ENCODE measurements at places on chromosomes 11 and 22. TPM values are rescaled to one million over a fixed set of nuclear protein-coding genes. Genes with fewer than 3 reads are reported as not detected.

Gene SYT12
- not detected for total RNA-seq

Gene RPS6KA4
- 46.0 TPM for total RNA-seq

Gene CCDC73
- total RNA-seq: not detected

Gene OR52I2
- total RNA-seq: not detected

Gene P4HA3
- not detected for total RNA-seq

Gene PRG3
- not detected for total RNA-seq

Gene RAB36
- not detected for total RNA-seq

Gene RAC2
- total RNA-seq: 592 TPM

Gene RIBC2
- total RNA-seq: 12.6 TPM

Gene PEX26
- total RNA-seq: 54.4 TPM

Gene ART1
- not detected for total RNA-seq

Gene TSPO
- total RNA-seq: 121 TPM

Gene NCAM1
- not detected for total RNA-seq

Gene INPP5J
- not detected for total RNA-seq

Gene MIAT
- 37.9 TPM for total RNA-seq

Gene ESAM
- 0.52 TPM for total RNA-seq

Gene FAM111B
- 54.9 TPM for total RNA-seq

Gene LMO2
- total RNA-seq: not detected

Gene MS4A5
- total RNA-seq: not detected

Gene FGF19
- not detected for total RNA-seq

Gene H19
- not detected for total RNA-seq

Gene SULT4A1
- total RNA-seq: not detected
